ENCODE measurements at places on chromosomes 11 and 22.

DNA sequence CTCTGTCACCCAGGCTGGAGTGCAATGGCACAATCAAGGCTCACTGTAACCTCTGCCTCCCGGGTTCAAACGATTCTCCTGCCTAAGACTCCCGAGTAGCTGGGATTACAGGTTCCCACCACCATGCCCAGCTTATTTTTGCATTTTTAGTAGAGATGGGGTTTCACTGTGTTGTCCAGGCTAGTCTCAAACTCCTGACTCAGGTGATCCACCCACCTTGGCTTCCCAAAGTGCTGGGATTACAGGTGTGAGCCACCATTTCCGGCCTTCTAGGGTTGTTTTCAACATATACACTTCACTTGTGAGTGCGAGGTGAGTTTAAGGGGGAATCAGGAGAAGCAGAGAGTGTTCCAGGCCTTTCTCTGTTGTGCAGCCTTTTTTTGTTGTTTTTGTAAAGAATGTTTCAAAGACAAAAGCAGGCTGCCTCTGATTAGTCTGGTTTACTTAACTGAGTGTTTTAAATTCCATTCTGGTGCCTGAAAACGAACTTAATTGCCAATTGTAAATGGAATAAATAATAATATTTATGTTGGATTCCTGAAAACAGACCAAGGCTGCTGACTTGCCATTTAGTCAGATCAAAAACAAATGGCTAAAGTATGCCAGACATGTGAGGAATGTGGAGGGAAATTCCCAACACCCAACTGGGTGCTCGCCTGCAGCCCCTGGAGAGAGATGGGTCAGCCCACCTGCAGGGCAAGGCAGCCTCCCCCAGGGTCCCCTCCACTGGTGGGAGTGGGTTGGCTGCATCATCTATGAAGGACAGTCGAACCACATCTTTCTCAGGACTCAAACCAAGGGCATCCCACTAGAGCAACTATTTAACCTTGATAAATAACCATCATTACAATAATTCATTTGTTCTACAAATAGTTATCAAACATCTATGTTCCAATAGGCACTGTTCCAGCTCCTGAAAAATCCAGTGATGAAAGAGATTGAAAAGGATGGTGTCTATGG is 4.6 kb upstream of the RANGAP1 start:
- no peak for DNase-seq

GRCh38 chr11:539971-540481 is 2.7 kb downstream of the LRRC56 start:
- no peak for DNase-seq

GRCh38 chr11:126658306-126659056 is 303.0 kb downstream of the ST3GAL4 start:
- no peak for DNase-seq

GRCh38 chr11:13923716-13924650 is 38.5 kb upstream of the SPON1 start:
- no peak for DNase-seq

DNA sequence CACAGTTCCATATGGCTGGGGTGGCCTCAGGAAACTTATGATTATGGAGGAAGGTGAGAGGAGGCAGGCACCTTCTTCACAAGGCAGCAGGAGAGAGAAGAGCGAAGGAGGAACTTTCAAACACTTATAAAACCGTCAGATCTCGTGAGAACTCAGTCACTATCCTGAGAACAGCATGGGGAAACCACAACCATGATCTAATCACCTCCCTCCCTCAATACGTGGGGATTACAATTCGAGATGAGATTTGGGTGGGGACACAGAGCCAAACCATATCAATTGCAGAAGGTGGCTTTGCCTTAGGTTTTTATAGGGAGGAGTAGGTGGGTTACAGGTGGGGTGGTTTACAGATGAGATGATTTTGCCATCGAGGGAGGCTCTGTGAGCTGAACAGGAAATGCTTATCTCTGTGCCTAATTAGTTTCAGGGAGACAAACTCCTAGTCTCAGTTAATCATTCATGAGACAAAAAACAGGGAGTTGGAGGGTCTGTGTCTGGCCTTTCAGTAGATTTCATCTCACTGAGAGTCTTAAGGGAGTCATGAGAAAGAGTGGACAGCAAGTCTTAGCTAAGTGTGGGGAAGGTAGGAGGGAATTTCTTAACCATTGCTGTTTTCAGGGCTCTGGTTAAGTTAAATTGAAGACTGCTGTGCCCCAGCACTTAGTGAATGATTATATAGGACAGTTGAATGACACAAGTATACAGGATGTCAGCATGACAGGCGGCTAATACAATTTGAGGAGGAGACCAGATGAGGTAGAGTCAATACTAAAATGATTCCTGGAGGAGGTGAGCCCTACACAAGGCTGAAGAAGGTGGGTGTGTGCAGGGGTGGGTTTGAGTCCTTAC is 47.7 kb downstream of the CWC15 start:
- no peak for DNase-seq

DNA sequence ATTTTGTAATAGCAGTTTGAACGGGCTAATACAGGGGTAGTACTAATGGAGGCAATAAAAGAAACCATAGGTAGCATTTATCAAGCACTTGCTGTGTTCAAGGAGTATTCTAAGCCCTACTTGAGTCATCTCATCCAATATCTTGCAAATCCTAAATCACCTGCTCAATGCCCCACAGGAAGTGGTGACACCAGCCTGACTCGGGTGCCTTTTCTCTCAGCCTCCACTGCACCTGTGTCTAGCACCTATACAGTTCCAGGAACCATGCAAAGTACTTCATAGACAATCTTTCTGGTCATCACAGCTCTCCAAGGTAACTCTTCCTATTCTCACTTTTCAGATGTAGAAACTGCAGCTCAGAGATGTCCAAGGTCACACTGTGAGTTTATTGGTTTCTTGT is 98.0 kb downstream of the PRR5L start:
- no peak for DNase-seq

DNA sequence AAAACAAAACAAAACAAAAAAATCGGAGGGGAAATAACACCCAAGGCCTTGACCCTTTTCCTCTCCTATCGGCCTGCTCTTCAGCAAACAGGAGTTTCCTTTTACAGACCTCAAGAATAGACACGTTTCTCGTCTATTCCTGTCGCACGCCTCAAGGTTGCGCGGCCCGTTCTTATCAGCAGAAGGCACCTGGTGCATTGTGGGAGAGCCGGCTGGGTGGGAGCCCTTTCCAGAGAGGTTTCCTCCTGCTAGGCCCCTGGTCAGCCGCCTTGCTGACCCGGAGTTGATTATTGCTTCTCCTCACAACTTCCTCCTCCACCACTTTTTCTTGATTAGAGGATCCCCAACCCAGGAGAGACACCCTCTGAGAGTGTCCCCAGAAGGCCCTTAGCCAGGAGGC is 497.3 kb downstream of the MIAT start:
- DNase-seq = no peak

- DNase-seq = no peak
These were observed 40.6 kb downstream of the CADM1 start for GRCh38 chr11:115463606-115464005.

DNA sequence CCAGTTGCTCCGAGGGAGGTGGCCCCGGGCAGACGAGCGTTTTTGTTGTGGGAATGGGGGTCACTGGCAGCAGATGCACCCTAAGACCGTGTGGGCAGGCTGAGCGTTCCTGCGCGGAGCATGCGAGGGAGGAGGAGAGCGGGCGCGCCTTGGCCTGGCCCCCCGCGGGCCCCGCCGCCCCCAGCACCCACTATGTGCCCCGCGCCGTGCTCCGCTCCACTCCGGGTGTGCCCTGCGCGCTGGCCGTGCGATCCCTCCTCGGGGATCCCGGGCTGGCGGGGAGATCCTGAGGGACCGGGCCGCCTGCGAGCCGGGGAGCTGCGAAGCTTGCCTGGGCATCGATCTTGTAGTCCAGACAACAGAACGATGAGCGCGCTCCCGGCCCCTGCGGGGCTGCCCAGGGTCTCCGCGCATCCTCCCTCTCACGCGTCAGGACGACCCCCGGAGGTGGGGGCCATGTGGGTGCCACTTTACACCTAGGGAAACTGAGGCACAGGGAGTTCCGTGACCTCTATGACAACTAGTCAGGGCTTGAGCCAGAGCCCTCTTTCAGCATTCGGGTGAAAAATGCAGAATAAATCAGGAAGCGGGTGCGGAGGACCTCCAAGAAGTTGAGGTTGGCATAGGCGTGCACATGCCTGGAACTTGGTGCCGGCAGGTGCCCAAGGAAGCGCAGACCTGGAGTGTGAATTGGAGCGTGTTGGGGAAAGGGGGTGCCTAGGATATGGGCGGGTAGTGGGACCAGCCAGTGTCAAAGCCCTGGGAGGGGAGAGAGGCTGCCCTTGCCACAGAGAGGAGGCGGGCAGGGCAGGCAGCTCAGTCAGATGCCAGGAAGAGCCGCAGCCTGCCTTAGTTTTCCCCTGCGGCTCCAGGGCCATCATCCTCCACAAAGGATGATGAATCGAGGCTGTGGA is 1.3 kb upstream of the KMT5B start:
- no peak for DNase-seq

GRCh38 chr11:106381895-106382294 is 304.4 kb downstream of the AASDHPPT start:
- no peak for DNase-seq

DNA sequence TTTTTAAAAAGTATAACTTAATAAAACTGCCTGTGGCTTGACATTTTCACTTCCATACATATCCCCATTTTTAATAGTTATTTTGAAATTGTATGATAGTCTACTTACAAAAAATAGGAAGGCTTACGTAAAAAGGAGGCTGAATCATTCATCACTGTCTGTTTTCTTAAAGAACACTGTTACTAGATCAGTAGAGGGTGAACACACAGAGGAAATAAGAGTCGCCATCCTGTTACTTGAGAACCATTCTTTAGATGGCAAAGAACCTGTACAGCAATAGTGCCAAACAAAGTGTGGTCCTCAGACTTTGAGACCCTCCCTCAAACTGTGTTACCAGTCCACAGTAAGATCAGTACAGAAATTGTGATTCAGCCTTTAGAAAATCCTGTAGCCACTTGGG is 180.7 kb downstream of the PGR start:
- DNase-seq = no peak

DNA sequence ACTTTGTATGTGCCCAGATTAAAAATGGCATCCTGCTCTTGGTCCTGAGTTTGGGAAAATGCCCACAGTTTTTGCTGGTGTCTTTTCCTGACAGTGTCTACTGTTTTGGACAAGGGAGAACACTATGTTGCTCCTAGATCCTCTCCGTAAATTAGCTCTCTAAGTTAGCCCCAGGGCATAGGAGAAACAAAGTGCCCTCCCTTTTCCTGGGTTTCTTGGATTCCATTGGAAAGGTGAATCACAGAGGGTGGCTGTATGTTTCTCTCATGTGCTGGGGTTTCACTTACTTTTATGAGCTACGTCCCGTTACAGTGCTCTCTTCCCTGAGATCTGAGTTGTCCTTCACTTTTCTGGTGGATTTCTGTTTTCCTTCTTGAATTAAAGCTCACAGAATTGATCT is 782.8 kb downstream of the CNTN5 start:
- no peak for DNase-seq
